ENCODE measurements at places on chromosomes 7 and 10. TPM values are rescaled to one million over a fixed set of nuclear protein-coding genes. Genes with fewer than 3 reads are reported as not detected.

The LEP gene
- total RNA-seq: not detected

The GSAP gene
- total RNA-seq: 7.1 TPM

The TMEM270 gene
- not detected for total RNA-seq

The TYW1 gene
- 21.5 TPM for total RNA-seq

The CYTH3 gene
- 3.0 TPM for total RNA-seq

The CACNB2 gene
- not detected for total RNA-seq

The SEM1 gene
- total RNA-seq: 45.8 TPM

The C10orf67 gene
- not detected for total RNA-seq

GRCh38 chr7:16838386-16838785, 33.6 kb upstream of the AGR2 start:
- DNase-seq: no peak

GRCh38 chr10:50387732-50388073, 136.4 kb upstream of the ASAH2 start:
- DNase-seq: no peak

- DNase-seq: no peak
These were observed 75.0 kb upstream of the PAX2 start for GRCh38 chr10:100670368-100670767.

DNA sequence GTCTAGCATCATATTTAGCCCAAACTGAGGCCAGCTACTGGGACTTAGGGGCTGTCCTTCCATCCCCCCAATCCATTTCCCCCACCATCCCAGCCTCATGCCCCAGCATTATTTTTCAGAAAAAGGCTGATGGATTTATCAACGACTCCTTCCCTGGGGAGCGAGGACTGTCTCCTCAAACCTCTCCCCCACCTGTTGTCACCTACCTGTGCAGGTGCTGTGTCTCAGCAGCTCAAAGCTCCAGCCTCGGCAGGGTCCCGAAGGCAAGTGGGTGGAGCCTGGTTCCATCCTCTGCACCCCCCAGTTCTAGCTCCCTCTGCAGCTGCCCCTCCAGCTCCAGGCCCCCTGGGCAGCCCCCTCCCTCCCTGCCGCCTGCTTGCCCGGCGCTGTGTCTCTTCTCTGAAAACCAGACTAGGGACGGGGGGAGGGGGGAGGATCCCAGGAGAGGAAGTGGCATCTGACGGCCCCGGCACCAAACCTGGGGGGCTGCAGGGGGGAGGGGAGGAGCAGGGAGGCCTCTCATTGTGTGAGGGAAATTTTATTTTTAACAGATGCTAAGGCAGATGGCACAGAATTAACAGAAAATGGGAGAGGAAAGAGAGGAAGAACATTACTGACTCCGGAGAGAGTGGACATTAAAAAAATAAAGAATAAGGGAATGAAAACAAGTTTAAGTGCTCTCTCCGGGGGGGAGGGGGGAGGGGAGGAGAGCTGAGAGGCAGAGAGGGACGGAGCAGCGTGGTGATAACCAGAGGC, 61.7 kb upstream of the PAX2 start:
- no peak for DNase-seq

DNA sequence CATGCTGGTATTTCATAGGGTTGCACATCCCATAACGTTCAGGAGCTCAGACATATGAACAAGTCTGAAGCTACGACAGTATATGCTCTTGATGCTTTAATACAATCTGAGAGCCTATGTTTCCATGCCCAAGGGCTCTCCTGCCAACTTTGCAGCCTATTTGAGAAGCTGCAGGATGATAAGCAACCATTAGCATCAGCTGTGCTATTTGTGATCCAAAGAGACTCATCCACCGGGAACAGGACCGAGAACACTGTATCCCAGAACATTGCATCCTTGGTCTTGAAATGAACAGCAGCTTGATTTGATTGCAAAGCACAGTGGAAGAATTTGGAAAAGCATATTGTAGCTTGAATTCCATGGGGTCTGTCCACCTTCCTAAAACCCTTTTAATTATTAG, 156.2 kb upstream of the PTER start:
- DNase-seq: no peak

DNA sequence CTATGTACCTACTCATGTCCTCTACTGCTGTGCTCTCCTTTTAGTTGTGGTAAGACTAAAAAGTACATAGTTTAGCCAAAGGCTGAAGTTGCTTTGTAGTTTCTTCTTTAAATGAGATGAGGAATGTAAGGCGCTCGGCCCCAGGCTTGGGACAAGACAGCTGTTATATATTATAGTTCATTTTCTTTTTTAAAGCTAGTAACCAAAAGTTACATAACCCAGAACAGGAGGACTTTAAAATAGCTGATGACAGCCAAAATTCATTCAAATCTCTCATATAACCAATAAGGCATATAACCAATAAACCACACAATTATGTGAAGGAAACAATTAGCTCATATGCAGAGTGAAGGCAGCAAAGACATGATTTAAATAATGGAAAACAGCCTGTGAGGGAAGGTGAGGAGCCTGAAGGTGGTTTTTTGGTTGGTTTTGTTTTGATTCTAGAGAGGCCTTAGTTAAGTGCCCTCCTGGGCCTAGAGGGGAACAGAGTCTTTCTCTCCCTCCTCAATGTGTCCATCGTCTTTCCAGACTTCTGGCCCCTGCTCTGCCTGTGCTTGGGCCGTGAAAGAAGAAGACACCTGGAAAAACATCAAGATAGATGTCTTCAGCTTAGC, 35.8 kb downstream of the SLC26A4 start:
- no peak for DNase-seq

DNA sequence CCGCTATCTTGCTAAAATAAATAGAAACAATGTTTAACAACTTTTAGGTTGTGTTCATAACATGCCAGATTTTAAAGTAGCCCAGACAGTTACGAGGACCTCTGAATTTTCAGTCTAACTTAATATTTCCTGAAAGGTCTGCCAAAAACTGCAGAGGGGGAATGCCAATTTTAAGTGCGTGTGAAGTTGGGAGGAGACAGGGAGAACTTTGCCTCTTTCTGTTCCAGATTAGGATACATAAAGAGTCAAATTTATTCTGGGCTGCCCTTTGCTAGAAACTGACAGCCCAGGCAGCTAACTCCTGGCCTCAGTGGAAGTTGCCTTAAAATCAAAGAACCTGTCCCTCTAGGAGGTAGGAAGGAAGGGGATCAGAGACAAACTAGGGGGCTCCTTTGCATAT, 52.3 kb upstream of the PIP4K2A start:
- DNase-seq: no peak

GRCh38 chr7:151837285-151838042, 39.5 kb downstream of the PRKAG2 start:
- DNase-seq: no peak

DNA sequence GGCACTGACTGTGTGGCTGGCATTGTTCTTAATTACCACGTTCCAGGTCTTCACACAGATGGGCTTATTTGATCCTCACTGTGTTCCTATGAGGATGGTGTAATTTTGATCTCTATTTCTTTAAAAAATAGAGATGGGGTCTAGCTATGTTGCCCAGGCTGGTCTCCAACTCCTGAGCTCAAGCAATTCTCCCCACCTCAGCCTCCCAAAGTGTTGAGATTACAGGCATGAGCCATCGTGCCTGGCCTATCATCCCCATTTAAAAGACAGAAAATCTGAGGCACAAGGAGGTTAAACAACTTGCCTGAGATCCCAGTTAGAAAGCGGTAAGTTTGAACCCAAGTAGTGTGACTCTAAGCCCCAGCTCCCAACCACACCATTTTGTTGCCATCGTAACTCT, 17.0 kb upstream of the SRGN start:
- no peak for DNase-seq

- DNase-seq: no peak
These were observed 36.6 kb downstream of the GTF2IRD1 start for GRCh38 chr7:74489997-74490945.

DNA sequence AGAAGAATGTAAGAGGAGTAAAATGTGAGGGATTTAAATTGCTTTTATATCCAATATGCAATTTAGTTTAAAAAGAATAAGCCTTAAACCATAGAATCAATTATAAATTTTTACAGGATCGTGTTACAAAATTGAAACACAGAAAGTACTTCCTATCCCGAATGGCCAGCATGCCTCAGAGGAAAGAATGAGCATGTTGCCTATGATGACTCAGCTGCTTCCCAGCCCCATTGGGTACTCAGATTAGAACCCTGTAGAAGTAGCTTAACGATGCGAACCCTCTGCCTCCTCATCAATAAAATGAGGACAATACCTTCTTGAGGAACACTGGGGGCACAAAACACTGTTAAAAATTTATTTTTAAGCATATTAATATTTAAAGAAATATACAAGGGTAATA, 113.4 kb upstream of the CDK1 start:
- DNase-seq: no peak

DNA sequence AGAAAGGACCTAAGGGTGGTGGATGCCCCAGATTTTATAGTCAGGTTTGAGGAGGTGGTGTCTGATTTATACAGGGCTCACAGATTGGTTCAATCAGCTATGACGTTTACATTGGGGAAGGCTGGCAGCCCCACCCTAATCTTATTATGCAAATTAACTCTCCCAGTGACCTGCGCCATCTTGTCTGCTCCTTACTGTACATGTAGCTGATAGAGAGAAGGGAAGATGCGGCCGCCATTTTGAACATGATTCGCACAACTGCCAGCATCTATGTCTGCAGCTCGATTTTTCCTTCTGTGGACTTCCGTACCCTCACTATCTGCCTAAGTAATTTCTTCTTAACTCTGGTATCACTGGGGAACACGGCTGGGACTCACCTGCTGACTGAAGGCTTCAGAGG, 619.0 kb upstream of the DPP6 start:
- DNase-seq: no peak

- no peak for DNase-seq
These were observed 156.1 kb upstream of the CTBP2 start for GRCh38 chr10:125316436-125316835.

- peak; percentile 81 for DNase-seq
These were observed 1.0 kb downstream of the CDK6 start for GRCh38 chr7:92835261-92835850.

DNA sequence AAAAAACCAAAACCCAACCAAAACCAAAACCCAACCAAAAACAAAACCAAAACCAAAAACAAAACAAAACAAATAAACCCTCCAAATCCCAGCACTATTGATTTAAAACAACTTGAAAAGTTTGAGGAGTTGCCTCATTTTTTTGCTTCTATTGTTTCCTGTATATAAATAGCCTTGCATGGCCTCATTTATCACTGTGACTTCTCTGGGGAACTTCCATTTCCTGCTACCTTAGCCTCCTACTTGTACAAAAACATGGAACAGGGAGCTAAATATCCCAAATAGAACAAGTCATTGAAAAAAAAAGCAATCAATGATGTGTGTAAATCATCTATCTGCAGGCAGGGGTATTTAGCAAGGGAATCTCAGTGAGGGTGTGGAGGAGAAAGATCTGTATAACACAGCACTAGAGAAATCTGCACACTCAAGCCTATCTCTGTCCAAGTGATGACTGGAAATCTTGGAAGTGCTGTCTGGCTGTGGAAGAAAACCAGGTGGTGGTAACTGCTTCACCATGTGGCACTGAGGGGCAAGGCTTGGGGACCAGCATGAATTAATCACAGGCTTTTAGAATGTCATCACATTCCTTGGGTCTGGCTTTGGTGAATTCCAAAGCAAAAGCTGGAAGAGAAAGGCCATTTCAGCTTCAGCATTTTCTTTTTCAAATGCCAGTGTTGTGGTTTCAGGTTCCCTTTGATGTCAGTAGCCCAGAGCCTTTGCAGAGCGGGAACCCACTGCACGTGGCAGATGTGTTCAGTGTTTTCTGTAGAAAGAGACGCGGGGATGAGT, 349.5 kb upstream of the ZNF32 start:
- no peak for DNase-seq

- no peak for DNase-seq
These were observed 293.3 kb upstream of the LRRN3 start for GRCh38 chr7:110797656-110798055.

DNA sequence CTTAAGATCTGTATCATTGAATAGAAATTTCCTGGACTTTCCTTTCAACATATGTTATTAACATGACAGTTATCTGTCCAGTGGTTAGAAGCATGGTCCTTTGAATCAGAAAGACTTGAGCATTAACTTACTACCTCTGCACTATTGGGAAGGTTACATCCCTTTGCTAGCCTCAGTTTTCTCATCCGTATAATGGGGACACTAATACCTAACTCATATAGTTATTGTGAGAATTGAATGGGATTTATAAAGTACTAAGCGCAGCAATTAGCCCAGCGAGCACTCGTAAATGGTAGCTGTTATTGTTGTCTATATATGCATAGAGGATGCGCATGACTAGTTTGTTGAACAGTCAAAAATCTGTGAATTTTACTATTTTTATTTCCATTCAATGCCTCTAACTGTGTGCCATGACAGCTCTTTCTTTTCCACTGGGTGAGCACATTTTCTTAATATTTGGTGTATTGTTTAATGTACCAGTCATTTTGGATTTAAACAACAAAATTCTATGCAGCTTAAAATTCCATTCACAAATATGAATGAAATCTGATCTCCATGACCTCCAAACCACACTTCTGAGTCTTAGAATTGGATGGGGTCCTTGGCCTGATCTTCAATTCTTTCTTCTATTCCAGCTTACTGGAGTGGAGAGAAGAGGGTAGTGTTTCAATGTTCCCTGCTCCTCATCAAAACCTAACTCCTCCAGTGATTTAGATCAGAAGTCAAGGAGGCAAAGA, 65.0 kb downstream of the CACNB2 start:
- DNase-seq: no peak

DNA sequence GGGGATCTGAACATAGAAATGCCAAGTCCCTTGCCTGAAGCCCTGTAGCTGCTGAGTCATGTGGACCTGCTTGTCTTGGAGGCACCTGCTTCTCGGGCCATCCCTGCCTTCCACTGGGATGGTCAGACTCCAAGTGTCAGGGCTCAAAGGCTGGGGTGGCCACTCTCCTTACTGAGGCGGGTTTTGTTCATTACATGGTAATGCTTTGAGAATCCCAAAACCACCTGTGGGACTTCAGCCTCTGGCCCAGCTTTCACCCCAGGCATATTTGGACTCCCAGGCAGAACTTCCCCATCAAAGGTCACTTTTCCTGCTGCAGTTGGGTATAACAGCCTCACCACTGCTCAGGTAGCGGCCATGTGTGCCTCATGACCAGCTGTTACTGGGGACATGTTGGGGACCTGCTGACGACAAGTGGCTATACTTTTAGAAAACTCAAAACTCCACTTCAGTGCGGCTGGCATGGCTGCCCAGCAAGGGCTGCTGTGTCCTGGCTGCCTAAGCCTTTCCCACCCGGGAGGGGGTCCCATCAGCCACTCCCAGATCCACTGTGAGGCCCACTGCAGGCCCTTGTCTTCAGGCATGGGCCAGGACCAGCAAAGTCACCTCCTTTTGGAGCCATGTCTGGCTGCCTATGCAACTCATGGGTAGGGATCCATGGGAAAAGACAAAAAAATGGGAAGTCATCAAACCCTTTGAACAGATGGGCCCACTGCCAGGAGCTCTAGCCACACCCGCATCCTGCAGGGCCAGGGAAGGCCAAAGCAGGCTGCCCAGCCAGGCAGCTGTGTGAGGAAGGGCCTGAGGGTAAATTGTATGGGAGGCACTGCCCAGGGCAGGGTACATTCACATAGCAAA, 96.7 kb downstream of the ARHGAP22 start:
- no peak for DNase-seq

- no peak for DNase-seq
These were observed 3.7 kb upstream of the LIPF start for GRCh38 chr10:88660598-88660884.

- DNase-seq: no peak
These were observed 331.8 kb downstream of the NRG3 start for GRCh38 chr10:82206831-82207230.

All from Karpas-422 (cell line).